ENCODE measurements at places on chromosomes 4 and X.

- no peak for DNase-seq
Observed at GRCh38 chrX:155028129-155028528, 1.5 kb downstream of the FUNDC2 start.

DNA sequence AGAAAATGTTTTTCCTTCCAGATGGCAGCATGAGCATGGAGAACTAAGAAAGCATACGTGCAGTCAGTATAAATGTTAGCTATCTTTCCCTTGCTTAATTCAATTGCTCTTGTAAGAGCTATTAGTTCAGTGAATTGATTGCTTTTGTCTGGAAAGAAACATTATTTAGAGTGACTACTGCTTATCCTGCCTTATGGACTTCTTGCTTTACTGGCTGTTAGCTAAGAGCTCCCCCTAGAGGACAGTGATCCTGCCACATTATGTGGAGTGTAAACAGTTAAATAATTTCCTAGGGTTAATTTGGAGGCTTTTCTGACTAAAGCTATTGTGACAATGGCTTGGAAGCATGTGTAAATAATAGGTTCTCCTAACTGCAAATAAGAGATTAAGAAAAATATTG, 1402.4 kb downstream of the FAM133A start:
- DNase-seq = no peak

DNA sequence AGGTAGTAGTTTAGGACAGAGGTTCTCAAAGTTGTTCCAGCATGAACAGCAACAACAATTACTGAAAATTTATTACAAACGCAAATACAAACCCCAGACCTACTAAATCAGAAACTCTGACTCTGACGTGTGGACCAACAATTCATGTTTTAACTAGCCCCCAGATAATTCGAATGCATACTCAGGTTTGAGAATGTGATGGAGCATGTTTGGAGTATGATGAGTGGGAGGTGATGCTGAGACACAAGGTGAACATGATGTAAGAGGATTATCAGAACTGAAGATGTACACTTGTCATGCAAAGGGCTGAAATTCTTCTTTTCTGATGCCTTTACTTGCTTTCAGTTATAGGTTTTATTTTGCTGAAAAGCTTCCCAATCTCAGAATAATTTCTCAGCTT, 323.0 kb downstream of the INPP4B start:
- DNase-seq = no peak

DNA sequence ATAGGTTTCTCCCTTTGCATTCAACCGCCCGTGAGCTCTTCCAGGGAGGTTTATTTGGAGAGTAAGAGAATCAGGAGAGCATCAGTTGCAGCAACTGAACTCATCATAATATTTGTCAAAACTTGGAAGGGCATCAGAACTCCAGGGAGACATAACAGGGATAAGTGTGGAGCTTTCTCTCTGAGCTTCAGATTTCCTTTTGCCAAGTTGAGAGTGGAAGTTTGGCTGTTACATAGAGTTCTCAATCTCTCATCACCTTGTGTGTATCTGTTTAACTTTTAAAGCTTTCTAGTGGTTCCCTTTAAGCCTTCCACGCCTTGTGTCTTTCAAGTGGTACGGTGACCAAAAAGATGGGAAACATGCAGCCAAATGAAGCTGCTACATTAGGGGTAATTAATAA, 18.8 kb downstream of the BMP3 start:
- DNase-seq = no peak

- no peak for DNase-seq
Observed at GRCh38 chr4:52374877-52375276, 284.2 kb downstream of the USP46 start.

GRCh38 chr4:75779105-75779757, 54.9 kb downstream of the USO1 start:
- DNase-seq = no peak

DNA sequence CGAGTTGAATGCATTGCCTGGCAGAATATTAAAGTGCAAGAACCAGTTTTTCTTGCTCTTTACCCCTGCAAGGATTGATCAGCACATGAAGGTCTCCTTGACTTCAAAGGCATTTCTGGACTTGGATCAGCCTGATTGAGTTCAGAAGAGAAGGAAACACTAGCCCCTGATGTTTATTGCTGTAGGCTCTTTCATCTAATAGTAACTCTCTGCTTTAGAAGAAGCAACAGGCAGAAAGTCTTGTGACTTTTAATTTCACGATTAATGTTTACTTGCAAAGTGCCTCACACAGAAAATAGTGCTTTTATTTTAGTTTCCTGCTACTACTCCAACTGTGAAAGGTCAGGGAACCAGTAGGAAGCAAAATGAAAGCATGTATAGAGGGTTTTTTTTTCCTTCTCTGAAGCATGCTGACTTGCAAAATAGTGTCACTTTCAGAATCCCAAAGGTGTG, 69.1 kb downstream of the PCDH7 start:
- no peak for DNase-seq

DNA sequence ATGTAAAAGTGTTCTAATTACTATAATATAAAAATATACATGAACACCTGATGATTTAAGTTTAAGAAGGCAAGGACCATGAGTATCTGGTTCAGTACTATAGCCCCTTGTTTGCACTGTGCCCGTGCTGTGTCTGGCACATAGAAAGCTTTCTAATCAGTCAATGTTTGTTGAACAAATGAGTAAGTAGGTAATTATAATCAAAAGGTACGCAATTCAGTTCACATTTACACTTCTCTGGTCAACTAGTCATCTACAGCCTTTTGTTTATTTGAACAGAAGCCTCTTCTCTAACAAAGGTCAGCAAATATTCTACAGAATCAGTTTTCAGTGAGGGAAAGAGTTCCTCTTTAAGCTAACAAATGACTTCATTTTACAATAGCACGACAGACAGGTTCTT, 523.3 kb downstream of the SMARCA1 start:
- DNase-seq = no peak

DNA sequence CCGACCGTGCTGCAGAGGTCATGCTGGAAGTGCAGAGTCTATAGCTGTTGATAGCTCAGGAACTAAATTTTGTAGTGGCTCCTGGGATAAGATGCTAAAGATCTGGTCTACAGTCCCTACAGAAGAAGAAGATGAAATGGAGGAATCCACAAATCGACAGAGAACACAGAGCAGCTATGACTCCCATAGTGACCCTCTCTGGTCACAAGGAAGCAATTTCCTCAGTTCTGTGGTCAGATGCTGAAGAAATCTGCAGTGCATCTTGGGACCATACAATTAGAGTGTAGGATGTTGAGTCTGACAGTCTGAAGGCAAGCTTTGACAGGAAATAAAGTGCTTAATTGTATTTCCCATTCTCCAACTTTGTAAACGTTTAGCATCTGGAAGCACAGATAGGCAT, 8.8 kb downstream of the MANBA start:
- no peak for DNase-seq

DNA sequence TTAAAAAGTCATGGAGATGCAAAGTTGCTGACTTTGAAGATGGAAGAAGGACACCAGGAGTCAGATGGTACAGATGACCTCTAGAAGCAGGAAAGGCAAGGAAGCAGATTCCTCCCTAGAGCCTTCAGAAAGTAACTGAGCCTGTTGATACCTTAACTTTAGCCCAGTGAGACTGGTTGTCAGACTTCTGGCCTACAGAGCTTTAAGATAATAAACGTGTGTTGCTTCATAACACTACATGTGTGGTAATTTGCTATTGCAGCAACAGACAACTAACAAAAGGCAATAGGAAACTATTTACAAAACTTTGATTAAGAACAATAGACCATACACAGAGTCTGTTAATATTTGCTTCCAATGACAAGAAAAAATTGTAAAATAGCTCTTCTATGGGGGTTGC, 102.0 kb upstream of the USP38 start:
- DNase-seq = no peak

- DNase-seq = no peak
Observed at GRCh38 chr4:128572778-128573241, 236.7 kb upstream of the JADE1 start.

GRCh38 chr4:128583753-128584712, 225.5 kb upstream of the JADE1 start:
- no peak for DNase-seq

GRCh38 chrX:111581086-111581485, 69.6 kb downstream of the SERTM2 start:
- no peak for DNase-seq

DNA sequence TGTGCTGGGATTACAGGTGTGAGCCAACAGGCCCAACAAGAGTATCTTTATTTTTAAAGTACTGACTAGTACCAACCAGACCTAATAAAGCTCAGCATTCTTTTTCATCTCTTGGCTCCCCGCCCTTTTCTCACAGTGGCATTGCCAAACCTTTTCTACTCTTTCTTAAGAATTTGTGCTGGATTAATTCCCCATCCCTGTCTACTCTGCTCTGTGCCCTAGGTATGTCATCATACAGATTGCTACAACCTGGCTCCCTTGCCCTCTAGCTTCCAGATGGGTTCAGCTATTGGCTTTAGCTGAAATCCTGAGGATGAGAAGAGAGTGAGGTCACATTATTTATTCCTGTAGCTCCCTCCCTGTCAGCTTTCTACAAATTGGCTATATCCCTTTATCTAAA, 34.9 kb upstream of the CCNI start:
- DNase-seq = no peak

DNA sequence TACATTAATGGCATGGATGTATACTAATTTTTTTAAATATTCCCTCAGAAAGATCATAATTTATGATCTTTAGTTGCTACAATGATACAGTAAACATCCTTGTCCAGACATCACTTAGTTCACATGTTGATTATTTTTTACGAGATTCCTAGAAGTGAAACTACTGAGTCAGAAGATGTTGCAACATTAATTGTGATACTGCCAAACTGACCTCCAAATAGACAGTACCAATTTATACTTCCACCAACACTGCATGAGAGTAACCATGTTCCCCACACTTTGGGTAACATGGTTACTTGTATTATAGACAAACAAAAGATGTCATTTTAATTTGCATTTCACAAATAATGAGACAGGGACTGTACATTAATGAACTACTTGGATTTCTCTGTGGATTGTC, 19.6 kb downstream of the RCHY1 start:
- no peak for DNase-seq

DNA sequence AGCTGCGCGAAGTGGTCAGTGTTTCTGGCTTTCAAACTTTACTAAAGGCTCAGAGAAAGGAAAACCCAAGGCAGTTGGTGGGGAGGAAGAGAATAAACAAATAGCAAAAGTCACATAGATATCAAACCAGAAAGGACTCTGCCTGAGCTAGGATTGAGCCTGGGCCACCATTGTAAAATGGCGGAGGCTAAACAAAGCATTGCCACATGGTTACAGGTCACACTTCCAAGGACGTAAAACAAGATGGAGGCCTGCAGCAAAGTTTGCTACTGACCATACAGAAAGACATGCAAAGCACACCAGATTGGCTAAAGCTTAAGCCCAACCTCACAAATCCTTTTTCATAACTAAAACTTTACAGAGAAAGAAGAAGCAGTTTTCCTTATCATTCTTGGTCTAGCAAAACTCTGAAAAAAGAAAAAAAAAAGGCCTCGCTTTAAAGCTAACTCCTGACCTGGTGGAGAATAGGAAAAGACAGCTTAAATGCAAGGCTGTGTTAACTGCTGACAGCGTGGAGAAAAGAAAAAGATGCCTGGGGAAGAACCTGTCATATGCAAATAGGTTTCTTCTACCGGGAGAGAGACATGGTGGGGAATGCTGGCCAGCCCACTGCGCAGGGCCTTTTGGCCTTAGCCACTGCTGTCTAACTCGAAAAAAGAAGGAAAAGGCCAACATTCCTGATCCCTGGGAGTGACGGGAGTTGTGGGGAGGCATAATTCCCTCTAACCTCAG, 81.8 kb upstream of the SMARCA5 start:
- no peak for DNase-seq

DNA sequence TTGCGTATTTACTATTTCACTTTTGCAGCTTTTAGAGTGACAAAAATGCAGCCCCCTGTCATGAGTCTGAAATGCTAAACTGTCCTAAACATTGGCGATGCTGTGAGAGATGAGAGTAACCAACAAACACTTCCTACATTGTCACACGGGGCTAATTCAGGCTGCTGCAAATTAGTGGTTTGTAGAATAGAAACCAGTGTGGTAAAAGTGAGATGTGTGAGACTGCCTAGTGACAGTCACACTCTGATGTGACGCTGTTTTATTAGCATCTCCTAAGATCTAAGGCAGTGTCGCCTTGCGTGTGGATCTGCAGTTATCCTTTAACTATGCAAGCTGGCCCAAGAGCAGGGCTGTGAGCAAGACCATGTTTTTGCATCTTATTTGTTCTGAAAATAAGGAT, 800.2 kb upstream of the TENM3 start:
- DNase-seq = no peak

DNA sequence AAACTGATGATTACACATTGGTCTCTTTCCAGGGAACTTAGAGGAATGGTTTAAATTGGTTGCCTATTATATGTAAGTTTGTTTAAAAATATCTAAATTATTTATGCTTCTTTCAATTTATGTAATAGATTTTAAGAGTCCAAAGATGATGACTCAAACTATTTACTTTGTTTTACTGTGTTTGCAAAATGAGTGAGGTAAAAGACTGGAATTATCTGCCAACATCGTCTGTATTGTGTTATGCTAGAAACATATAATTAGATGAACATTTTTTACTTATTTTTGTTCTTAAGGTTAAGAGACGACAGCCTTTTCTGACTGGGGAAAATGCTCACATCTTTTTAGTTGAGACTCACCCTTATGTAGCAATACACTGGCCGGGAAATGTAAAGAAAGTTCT, 51.1 kb upstream of the SYTL5 start:
- no peak for DNase-seq

GRCh38 chr4:155411546-155411945, 34.8 kb upstream of the MAP9 start:
- DNase-seq = no peak

- no peak for DNase-seq
Observed at GRCh38 chr4:114423582-114423981, 175.0 kb upstream of the UGT8 start.

DNA sequence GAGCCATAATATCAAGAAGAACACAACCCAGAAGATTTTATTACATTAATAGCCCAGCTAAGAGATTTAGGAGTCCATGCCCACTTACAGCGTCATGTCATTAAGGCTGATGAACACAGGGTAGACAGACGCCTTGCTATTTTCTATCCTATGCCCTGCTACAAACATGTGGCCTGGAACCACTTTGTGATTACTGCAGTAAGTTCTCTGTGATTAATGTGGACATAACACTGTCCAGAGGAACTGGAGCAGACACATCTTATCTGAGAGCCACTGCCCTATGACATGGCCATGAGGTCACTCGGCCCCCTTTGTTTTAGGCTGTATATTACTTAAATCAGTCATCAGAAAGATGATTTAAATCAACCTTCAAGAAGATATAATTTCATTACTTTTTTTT, 211.7 kb downstream of the MAML3 start:
- no peak for DNase-seq

DNA sequence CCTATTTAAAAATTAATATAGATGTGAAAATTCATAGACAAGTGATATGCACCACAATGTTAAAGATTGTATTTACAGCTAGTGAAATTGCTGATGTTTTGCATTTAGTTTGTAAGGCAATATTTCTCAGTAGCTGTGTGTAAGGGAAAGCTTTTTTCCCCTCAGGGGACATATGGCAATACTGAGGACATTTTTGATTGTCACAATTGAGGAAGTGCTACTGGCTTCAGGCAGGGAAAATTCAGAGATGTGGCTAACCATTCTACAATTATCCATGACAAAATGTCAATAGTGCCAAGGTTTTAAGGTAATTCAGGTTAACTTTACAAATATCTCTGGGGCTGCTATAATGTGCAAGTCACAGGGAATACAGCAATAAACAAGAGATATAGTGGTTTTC, 66.1 kb upstream of the IL15 start:
- no peak for DNase-seq

GRCh38 chrX:79728421-79728820, 286.1 kb upstream of the TBX22 start:
- DNase-seq = no peak
